ENCODE measurements at places on chromosomes 2 and 18.

GRCh38 chr2:199977984-199978415 is 22.6 kb downstream of the MAIP1 start:
- DNase-seq: no peak

GRCh38 chr18:45938488-45938935 is 28.6 kb downstream of the EPG5 start:
- no peak for DNase-seq

DNA sequence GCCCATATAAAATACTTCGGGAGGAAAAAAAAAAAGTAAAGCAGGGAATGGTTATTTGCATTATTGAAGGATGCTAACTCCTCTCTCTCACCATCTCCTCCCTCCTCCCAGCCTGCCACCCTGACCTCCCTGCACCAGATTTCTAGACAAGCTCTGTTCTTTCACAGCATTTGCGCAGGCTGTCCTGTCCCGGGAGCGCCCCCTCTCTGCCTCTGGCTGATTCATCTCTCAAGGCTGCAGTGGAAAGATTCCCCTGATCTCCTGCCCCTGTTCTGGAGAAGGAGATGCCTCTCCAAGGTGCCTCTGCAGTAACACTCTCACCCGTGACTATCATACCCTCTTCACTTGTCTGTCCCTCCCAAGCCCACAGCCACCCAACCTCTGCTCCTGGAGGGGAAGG is 38.5 kb downstream of the COL4A4 start:
- DNase-seq: no peak

- no peak for DNase-seq
These were observed 17.8 kb downstream of the NCOA1 start for GRCh38 chr2:24508878-24509277.

GRCh38 chr2:49686897-49687442 is 532.7 kb upstream of the FSHR start:
- no peak for DNase-seq

GRCh38 chr2:230824406-230824978 is 40.2 kb upstream of the ITM2C start:
- peak; percentile 9 for DNase-seq

GRCh38 chr2:207229161-207229560 is 63.4 kb upstream of the KLF7 start:
- no peak for DNase-seq

- DNase-seq: peak; percentile 11
These were observed 637 bp upstream of the SFT2D3 start for GRCh38 chr2:127700527-127701192.

- DNase-seq: no peak
These were observed 31.3 kb downstream of the USP40 start for GRCh38 chr2:233535271-233535670.
